ENCODE measurements at places on chromosomes 7 and 10. TPM values are rescaled to one million over a fixed set of nuclear protein-coding genes. Genes with fewer than 3 reads are reported as not detected.
A peak's percentile ranks its signal among the peaks of the same experiment; 100 is the strongest.

GRCh38 chr7:52506325-52506724 is 529.1 kb upstream of the POM121L12 start:
- no peak for DNase-seq

GRCh38 chr7:41787651-41788350 is 84.9 kb upstream of the INHBA start:
- no peak for DNase-seq

DNA sequence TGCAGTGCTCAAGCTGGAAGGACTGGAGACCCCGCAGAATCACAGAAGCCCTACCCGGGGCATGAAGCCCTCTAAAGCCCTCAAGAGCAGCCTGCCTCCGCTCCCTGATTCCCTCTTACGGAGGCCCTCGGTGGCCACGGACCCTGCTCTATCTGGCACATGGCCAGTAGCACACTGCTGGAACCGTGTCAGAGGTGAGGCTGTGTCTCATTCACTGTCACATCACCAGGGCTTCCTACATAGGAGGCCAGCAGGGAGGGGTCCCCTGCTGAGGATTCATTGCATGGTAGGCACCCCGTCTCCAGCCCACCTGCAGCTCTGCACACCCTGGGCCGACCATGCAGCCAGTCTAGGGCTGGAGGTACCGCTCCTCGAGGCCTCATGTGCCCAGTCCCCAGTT is 259.2 kb downstream of the TNS3 start:
- DNase-seq = no peak

- DNase-seq = no peak
Measured at GRCh38 chr7:11579141-11579540, 252.9 kb downstream of the THSD7A start.

- DNase-seq = peak; percentile 76
Measured at GRCh38 chr7:44325201-44325671, at the start of gene CAMK2B. Gene CAMK2B (minus strand): TSS chr7:44325594. CDS start chr7:44325421, 173 bp downstream.

GRCh38 chr10:117535298-117536071 is 7.1 kb upstream of the EMX2 start:
- peak; percentile 75 for DNase-seq

The NUPR2 gene
- 3.4 TPM for polyA plus RNA-seq

DNA sequence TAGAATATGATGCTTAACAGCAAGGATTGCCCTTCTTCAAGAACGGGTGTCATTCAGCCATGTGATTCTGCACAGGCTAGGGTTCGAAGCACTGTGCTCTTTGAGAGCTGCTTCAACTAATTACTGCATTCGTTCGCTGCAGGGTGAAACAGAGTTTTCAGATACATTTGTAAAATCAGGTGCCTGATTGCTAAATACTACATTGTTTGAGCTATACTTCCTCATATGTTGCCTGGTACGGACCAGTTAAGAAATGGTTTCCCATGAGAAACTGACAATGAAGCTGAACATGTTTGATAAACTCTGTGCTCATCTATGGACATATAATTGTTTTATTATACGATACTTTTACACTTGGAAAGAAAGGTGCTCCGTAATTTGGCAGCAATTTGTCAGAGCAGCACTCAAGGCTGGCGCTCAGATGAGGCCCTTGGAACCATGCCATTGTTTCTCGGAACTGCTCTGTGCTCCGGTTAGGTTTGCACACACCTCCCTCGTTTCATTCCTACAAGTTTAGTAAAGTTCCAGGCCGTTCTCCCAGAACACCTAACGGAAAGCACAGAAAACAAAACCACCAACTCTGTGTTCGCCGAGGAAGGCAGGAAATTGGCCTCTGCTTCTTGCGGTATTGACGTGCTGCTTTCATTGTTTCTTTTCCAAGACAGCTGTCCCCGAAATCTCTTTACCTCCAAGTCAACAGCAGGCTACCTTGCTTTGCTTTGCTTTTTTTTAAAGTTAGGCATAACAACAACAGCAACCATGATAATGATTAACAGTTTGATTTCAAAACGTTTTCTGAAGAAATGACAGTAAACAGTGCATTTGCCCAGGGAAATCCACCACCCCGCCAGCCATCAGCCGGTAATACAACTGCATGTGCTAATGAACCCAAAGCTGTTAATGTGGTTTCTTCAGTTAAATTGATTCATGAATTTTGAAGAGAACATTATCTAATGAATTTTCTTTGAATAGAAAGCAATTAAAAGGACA is 206.9 kb downstream of the EBF3 start:
- DNase-seq = peak; percentile 20

The DGKI gene
- 0.54 TPM for polyA plus RNA-seq

The SSC4D gene
- 1.3 TPM for polyA plus RNA-seq

DNA sequence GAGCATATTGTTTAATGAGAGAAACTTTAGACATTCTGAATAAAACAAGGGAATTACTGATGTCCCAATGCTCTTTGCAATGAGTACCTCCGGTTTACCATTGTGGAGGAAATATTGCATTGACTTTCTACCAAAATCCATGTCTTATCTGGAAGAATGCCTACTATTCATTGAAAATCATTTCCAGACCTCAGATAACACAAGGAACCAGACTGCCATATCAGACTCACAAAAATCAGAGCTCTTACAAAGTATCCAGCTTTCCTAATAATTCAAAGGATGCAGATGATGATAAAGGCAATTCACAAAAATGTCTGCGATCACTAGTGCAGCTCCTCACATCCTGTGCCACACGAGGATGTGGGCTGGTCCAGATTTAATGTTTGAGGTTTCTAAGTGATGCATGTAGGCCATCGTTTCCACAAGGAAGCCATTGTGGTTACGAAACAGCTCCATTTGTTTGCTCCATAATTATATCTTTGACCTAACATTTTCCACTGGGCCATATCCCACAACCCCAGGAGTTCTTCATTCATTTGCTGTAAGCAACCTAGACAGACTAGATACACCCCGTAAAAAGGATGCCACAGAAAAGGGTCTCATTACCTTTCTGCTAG is 831.1 kb upstream of the C7orf33 start:
- no peak for DNase-seq

The NFE2L3 gene
- polyA plus RNA-seq = 20.6 TPM

The TNKS2 gene
- 56.6 TPM for polyA plus RNA-seq

GRCh38 chr7:30450983-30451497 is 27.5 kb downstream of the NOD1 start:
- DNase-seq = no peak

GRCh38 chr10:66777665-66778064 is 148.2 kb upstream of the LRRTM3 start:
- no peak for DNase-seq

DNA sequence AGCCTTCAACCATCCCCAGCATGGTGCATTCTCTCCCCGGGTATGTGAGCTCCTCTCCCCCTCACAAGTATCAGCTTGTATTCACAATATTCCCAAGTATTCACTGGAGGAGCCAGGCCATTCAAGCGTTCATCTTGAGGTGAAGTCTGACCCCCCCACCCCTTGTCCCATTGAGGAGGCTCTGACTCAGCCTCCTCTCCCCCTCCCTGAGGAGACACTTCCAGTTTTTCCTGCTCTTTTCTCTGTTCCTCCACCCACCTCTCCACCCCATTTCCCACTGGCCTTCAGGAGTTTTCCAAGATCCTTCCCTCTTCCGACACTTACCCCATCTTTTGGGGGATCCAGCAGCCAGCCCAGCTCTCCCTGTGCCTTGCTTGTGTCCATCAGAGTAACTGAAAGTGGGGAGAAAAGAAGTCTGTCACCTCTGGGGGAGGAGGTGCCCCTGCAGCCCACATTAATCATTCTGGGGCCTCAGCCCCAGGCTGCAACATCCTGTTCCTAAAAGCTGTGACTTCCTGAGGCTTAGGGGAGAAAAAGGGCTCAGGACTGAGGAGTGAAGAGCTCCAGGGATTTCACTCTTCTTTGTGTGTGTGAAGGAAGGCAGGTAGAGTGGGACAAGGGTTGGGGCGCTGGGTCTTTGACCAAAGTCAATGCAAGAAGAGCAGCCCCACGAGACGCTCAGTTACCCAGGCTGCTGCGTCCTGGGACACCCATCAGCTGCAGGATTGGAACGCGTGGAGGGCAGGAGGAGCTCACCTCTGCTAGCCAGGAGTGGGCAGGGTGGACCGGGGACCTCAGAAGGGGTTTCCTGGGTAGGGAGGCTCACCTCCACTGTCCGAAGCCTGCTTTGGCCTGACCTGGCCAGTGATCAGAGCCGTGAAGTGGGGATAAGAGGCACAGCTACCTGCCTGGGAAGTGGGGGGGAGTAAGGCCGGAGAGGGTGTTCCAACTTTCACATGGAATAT is 1.1 kb downstream of the EPHA1 start:
- DNase-seq = no peak

GRCh38 chr10:3312403-3312940 is 139.9 kb upstream of the PITRM1 start:
- DNase-seq = no peak

The PTPN20 gene
- polyA plus RNA-seq = 3.2 TPM

DNA sequence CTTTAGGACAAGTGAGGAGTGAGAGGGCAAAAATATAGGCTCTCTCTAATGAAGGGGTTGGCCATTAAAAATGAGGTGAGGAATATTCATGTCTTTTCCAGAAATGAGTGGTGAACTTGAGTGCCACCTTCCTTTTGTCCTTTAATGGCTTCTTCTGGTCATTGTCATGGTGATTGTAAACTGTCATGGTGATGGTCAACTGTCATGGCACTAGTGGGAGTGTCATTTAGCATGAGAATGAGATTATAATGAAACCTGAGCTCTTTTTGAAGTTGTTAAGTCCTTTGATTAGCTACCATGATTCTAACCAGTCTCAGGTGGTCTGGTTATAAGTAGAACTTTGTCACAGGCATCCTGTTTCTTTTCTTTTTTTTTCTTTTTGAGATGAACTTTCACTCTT is 524.4 kb downstream of the NEBL start:
- DNase-seq = no peak

GRCh38 chr10:12954866-12955265 is 46.6 kb downstream of the CCDC3 start:
- DNase-seq = no peak

The TUBGCP2 gene
- polyA plus RNA-seq = 44.2 TPM

DNA sequence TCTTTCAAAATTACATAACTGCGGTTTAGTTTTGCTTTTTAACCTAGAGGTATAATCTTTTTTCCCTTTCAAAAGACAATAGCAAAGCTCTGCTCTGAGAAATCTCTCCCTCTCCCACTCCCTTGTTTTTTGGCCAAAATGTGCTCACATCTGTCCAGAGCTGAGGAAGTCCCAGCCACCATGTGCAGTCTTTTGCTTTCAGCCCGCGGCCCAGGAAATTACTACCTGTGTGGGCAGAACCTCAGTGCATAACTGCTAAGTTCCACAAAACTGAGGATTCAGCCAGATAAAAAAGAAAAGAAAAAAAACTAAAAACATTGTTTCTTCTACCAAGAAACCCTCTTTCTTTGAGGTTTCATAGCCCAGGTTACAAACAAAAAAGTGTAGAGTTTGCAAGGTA is 115.0 kb upstream of the HGF start:
- DNase-seq = no peak

GRCh38 chr10:28984431-28984830 is 304.4 kb upstream of the LYZL1 start:
- DNase-seq = peak; percentile 71

GRCh38 chr10:3645406-3645805 is 139.6 kb downstream of the KLF6 start:
- DNase-seq = no peak

DNA sequence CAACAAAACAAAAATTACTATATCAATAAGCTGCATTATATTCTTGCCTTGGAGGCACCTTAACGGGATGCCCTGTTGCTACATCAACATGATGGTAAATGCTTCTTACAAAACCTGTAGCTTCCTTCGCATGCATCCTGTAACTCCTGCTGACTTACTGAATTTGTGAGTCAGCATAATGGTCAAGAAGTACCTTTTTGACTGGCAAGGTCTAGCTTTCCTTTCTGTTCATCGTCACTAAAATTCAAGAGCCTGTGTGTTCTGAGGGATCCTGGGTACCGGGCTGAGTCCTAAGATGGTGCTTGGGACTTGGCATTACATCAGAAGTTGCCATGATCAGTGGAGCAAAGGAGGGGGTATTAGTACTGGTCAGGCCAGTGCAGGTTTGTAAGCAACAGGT is 4.9 kb downstream of the PFKFB3 start:
- no peak for DNase-seq

DNA sequence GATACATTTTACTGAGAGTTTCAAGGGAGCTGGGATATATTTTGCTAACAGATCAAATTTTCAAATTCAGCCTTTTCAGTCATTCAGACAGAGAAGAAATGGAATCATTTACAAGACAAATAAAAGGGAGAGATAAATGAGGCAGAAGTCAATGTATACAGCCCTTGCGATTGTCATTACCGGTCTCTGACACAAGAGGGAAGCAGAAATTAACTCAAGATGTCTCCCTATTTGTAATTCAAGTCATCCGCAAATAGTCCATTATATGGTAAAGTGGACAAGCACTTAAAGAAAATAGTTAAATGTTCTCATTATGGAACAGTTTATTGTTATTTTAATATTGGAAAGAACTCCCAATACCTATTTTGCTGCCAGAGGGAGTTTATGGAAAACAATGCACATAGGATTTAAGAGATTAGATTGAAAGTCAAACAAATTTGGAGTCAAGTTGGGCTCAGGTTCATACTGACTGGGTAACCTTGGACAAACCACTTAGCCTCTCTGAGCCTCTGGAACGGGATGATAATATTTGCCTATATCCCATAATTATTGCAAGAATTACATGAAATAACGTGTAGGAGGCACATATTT is 89.3 kb upstream of the PRKCQ start:
- DNase-seq = no peak

GRCh38 chr10:71820966-71821365 is 30.1 kb downstream of the PSAP start:
- DNase-seq = no peak

DNA sequence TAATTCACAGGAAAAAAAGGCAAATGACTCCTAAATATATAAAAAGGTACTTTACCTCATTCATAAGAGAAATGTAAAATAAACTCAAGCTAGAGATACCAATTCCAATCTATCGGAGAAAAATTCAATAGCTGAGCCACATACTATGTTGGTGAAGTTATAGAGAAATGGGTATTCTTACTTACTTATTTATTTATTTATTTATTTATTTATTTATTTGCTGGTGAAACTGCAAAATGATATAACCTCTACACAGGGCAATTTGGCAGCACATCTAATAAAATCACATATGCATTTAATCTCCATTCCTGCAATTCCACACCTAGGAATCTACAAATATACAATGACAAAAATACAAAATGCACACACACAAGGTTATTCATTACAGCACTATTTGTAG is 117.5 kb upstream of the TMEM168 start:
- no peak for DNase-seq

DNA sequence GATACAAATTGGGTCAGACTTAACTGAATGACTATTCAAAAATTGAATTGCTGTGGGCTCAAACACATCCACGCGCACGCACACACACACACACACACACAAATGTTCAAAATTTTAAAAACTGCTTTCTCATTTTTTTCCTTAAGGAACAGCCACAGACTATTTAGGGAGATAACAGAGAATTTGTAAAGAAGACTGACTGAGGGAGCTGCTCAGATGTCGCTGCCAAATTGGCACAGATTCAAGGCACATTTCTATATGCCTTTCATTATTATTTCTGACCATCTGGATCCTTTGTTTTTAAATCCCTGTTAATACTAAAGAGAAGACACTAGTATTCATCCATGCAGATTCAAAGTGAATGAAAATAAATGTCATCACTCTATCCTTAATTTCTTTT is 154.8 kb downstream of the DGKB start:
- DNase-seq = no peak

All from left lung (tissue), 14 donors.